PC-3 (cell line): ENCODE measurements at places on chromosomes 11 and 22.

DNA sequence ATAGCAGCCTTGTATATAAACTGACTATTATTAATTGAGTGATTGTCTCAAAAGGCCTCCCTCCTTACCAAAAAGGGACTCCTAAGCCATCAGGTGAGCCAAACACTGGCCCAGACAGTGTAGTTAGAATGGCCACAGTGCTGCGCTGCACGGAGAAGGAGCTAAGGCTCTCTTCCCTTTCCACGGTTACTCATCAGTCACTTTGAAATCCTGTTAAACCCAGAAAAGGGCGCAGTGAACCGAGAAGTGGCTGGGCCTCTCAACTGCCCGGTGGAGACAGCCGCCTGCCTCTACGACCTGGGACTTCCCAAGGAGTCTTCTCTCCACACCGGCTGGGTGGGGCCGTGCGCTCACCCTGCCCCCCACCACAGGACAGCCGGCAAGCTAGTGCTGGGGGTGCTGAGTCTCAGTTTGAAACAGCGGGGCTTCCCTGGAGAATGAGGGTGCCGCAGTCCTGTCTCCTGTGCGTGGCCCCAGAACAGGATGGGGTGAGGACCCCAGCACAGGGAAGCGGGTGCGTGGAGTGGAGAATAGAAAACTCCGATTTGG is 1.3 kb downstream of the MYH9 start:
- H3K4me1 ChIP-seq = peaks cover 25% of the 10 kb centered on the region
- DNase-seq = no peak
- H3K4me3 ChIP-seq = peak overlapping the region; percentile 88
- H3K27ac ChIP-seq = peak overlapping the region; percentile 90
- peaks cover 7% of the 10 kb centered on the region for H3K36me3 ChIP-seq
- H3K27me3 ChIP-seq = no peaks in the 10 kb centered on the region

DNA sequence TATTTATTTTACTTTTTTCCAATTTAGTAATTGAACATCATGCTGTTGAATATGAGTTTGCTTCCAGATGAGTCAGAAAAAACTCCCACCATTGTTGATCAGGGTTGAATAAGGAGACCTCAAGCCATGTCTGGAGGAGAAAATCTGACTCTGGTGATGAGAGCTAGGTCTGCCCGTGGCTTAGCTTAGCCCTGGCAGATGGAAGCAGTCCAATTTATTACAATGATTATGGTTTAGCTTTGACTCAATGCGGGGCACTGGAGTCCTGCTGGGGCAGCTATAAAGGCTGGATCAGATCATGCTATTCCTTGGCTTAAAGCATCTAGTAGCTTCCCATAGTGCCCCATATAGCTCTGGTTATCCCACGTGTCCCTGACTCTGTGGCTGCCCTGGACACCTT is 506.5 kb downstream of the MN1 start:
- H3K4me1 ChIP-seq = no peaks in the 10 kb centered on the region
- DNase-seq = no peak
- no peak overlapping the region for H3K4me3 ChIP-seq
- H3K36me3 ChIP-seq = no peaks in the 10 kb centered on the region

GRCh38 chr11:1927026-1927847 is 7.7 kb downstream of the TNNT3 start:
- no peak overlapping the region for H3K27ac ChIP-seq
- no peak for DNase-seq
- H3K4me1 ChIP-seq = no peaks in the 10 kb centered on the region
- no peak overlapping the region for H3K4me3 ChIP-seq

- H3K36me3 ChIP-seq = peaks cover 20% of the 10 kb centered on the region; the same call in 1 of the 2 replicates
- H3K4me3 ChIP-seq = no peak overlapping the region
- no peak for DNase-seq
- H3K27me3 ChIP-seq = no peaks in the 10 kb centered on the region
- peaks cover 24% of the 10 kb centered on the region for H3K4me1 ChIP-seq
These were observed 30.9 kb downstream of the POLR3H start for GRCh38 chr22:41513391-41513790.

GRCh38 chr11:126363706-126364248 is 8.3 kb downstream of the ST3GAL4 start:
- peaks cover 42% of the 10 kb centered on the region for H3K4me1 ChIP-seq
- H3K4me3 ChIP-seq = no peak overlapping the region
- H3K36me3 ChIP-seq = peaks cover 4% of the 10 kb centered on the region
- no peak for DNase-seq

DNA sequence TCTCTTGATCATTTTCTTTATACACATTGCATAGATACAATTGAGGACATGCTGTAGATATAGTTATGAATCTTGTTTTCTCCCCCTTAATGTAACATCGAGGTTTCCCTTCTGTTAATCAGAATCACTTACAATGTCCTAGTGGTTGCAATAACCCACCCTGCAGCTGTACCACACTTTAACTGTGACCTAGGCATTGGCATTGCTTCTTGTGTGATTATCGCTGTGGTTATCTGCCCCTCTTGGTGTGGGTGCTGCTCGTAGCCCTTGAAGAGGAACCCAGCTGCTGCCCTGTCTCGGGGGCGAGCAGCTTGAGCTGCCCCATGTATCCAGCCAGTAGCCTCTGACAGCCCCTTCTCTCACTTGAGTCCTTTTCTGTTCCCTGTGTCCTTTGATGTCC is 1.5 kb downstream of the DGAT2 start:
- H3K36me3 ChIP-seq = no peaks in the 10 kb centered on the region
- peak overlapping the region; percentile 84; the same call in 1 of the 2 replicates for H3K27ac ChIP-seq
- H3K4me1 ChIP-seq = peaks cover 55% of the 10 kb centered on the region
- DNase-seq = no peak
- H3K4me3 ChIP-seq = peak overlapping the region; percentile 82; the same call in 1 of the 2 replicates

GRCh38 chr11:11308249-11308648 is 44.8 kb downstream of the CSNK2A3 start:
- H3K36me3 ChIP-seq = no peaks in the 10 kb centered on the region
- DNase-seq = no peak
- H3K27me3 ChIP-seq = no peaks in the 10 kb centered on the region
- no peak overlapping the region for H3K27ac ChIP-seq
- H3K4me3 ChIP-seq = no peak overlapping the region

GRCh38 chr22:43155789-43156188 is 4.4 kb downstream of the TSPO start:
- no peak overlapping the region for H3K27ac ChIP-seq
- no peak overlapping the region for H3K4me3 ChIP-seq
- H3K27me3 ChIP-seq = no peaks in the 10 kb centered on the region
- no peak for DNase-seq
- no peaks in the 10 kb centered on the region; the same call in 1 of the 2 replicates for H3K36me3 ChIP-seq
- H3K4me1 ChIP-seq = peaks cover 13% of the 10 kb centered on the region; the same call in 1 of the 2 replicates

- no peak for DNase-seq
- H3K27ac ChIP-seq = no peak overlapping the region
- peaks cover 8% of the 10 kb centered on the region; the same call in 1 of the 2 replicates for H3K4me1 ChIP-seq
These were observed 77.9 kb downstream of the CWC15 start for GRCh38 chr11:94895451-94895850.

DNA sequence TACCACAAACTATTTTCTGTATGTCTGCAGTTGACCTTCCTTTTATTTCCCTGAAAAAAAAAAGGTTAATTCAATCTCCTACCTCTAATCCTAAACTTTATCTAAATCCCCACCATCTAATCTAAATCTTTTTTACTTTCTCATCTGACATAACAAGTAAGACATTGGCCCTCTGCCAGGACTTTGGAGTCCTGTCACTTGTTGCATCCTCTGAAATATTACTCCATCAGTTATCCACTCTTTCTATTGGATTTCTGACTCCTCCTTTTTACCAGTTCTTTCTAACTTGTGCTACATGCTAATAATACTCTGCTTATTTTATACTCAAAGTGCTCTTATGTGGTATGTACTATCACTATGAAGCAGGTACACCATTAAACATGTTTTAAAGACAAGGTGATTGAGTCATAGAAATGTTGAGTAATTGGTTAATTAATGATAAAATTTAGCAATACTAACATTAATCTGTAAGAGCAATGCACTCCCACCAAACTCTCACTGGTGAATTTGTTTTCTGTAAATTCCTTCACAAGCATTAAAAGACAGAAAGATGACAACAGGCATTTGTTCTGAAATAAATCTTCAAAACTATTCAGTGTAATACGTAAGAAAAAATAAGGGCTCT is 914.2 kb upstream of the RAG2 start:
- no peak for DNase-seq
- no peaks in the 10 kb centered on the region for H3K36me3 ChIP-seq
- no peaks in the 10 kb centered on the region for H3K27me3 ChIP-seq
- H3K4me3 ChIP-seq = no peak overlapping the region

DNA sequence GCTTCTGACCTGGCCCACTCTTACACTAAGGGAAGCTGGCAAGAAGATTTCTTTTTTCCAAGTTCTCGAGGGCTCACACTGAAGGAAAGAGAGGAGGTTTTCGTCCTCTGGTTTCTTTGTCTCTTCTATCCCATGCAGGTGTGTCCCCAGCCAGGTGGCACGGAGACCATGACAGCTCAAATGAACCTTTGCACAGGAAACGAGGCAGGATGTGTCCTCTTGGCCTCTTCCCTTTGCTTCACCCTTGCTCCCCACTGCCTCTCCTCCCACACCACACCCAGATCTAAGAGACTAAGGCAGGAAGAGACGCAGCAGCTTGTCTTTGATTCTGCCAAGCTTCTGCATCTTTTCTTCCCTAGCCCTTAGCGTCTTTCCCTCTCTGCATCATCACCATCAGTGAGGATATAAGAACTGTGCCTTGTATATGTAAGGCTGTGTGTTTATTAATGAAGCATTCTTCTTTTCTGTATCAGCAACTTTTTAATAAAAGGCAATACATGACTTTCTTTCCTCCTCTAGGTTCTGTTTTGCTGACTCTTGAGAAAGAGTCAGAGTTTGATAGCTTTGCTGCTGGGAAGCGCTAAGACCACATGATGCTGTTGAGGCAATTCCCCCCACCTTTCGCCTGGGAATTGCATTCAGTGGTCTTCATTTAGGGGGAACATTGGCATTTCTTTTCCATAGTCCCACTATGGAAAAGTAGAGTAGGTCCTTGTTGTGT is 56.0 kb upstream of the PARVA start:
- H3K4me1 ChIP-seq = no peaks in the 10 kb centered on the region
- H3K36me3 ChIP-seq = no peaks in the 10 kb centered on the region
- no peak for DNase-seq
- H3K27ac ChIP-seq = no peak overlapping the region
- no peaks in the 10 kb centered on the region for H3K27me3 ChIP-seq
- no peak overlapping the region for H3K4me3 ChIP-seq

DNA sequence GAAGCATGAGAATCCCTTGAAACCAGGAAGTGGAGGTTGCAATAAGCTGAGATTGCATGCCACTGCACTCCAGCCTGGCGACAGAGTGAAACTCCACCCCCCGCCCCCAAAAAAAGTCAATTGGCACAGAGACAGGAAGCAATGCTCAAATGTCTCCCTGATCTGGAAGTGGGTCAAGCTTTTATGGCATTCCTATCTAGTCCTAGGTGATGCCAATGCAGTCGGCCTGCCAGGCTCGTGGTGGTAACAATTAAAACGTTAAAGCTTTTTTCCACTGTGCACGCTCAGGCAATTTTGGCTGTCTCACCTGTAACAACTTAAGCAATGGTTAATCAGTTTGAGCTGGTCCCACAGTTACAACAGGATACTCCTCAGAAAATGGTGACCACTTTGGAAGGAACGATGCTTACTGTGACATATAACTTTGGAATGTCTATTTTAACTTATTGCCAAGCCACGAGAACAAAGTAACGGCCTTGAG is 18.9 kb upstream of the PISD start:
- peaks cover 11% of the 10 kb centered on the region for H3K4me1 ChIP-seq
- H3K27me3 ChIP-seq = no peaks in the 10 kb centered on the region
- no peaks in the 10 kb centered on the region for H3K36me3 ChIP-seq
- H3K4me3 ChIP-seq = no peak overlapping the region

DNA sequence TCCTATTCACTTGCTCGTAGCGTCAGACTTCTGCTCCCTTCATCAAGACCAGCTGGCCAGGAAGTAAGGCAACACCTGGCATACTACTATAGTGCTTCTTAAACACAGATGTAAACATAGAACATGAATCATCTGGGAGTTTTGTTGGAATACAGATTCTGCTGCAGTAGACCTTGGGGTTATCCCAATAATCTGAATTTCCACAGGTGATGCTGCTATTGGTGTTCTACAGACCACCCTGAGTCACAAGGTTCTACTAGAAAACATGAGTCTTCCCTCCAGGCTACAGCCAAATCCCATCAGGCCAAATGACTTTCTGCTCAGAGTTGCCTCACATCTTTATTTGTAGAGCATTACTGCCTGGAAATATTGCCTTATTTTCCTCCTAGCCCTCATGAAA is 175.2 kb downstream of the NELL1 start:
- no peaks in the 10 kb centered on the region for H3K4me1 ChIP-seq
- no peak overlapping the region for H3K4me3 ChIP-seq
- no peak overlapping the region for H3K27ac ChIP-seq

GRCh38 chr11:134913391-134913790 is 501.3 kb upstream of the B3GAT1 start:
- H3K27me3 ChIP-seq = peaks cover 33% of the 10 kb centered on the region
- no peaks in the 10 kb centered on the region for H3K36me3 ChIP-seq
- H3K4me3 ChIP-seq = no peak overlapping the region
- DNase-seq = no peak

- H3K27me3 ChIP-seq = no peaks in the 10 kb centered on the region
- H3K36me3 ChIP-seq = no peaks in the 10 kb centered on the region
- H3K27ac ChIP-seq = peak overlapping the region; percentile 43
- DNase-seq = peak; percentile 79
- H3K4me3 ChIP-seq = no peak overlapping the region
- peaks cover 14% of the 10 kb centered on the region for H3K4me1 ChIP-seq
These were observed 4.3 kb upstream of the TEAD1 start for GRCh38 chr11:12669930-12670329.

DNA sequence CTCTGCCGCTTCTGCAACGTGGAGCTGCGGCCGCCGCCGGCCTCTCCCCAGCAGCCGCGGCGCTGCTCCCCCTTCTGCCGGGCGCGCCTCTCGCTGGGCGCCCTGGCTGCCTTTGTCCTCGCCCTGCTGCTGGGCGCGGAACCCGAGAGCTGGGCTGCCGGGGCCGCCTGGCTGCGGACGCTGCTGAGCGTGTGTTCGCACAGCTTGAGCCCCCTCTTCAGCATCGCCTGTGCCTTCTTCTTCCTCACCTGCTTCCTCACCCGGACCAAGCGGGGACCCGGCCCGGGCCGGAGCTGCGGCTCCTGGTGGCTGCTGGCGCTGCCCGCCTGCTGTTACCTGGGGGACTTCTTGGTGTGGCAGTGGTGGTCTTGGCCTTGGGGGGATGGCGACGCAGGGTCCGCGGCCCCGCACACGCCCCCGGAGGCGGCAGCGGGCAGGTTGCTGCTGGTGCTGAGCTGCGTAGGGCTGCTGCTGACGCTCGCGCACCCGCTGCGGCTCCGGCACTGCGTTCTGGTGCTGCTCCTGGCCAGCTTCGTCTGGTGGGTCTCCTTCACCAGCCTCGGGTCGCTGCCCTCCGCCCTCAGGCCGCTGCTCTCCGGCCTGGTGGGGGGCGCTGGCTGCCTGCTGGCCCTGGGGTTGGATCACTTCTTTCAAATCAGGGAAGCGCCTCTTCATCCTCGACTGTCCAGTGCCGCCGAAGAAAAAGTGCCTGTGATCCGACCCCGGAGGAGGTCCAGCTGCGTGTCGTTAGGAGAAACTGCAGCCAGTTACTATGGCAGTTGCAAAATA is 816 bp downstream of the PDE3B start:
- H3K27me3 ChIP-seq = peaks cover 78% of the 10 kb centered on the region
- DNase-seq = no peak
- peaks cover 5% of the 10 kb centered on the region; the same call in 1 of the 2 replicates for H3K4me1 ChIP-seq
- no peak overlapping the region for H3K27ac ChIP-seq
- H3K4me3 ChIP-seq = peak overlapping the region; percentile 68
- no peaks in the 10 kb centered on the region for H3K36me3 ChIP-seq
